ENCODE measurements at places on chromosomes 2 and 18.

- no peak for DNase-seq
Measured at GRCh38 chr2:239978411-239978810, 46.7 kb downstream of the NDUFA10 start.

DNA sequence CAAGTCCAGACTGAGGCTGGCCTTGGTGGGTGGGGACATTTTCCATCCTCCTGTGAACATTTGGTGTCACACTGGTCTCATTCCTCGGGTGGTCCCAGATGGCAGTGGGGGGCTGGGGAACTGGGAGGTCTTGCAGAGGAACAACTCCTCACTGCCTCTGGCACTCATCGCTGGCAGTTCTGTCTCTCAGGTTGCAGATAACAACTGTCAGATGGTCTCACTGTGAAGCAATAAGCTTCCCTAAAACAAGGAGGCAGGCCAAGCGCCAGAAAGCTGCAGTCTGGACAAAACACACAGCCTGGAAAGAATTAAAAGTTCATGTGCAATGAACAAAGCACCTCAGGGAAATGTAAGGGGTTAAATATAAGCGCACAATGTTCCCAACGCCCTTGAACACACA, 78.1 kb downstream of the IRS1 start:
- DNase-seq = no peak

DNA sequence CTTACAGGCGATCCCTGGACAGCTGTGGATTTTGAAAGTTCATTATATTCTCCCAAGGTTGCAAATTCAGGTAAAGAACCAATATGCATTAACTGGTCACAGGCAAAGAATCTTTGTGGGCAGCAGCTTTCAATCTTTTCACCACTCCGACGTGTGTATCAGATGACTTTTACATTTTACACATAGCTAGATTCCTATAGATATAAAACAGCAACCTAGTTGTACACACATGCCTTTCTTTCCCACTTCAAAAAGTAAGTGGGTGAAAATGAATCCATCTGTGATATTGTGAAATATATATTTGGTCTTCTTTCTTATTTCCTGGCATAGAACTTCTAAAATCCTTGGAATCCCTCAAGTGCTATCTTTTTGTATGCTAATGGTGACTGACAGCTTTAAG, 72.5 kb downstream of the SCG2 start:
- DNase-seq = no peak

GRCh38 chr18:44986933-44987332, 306.2 kb downstream of the SETBP1 start:
- DNase-seq = no peak

GRCh38 chr2:86752934-86753333, 32.8 kb downstream of the RMND5A start:
- DNase-seq = no peak

DNA sequence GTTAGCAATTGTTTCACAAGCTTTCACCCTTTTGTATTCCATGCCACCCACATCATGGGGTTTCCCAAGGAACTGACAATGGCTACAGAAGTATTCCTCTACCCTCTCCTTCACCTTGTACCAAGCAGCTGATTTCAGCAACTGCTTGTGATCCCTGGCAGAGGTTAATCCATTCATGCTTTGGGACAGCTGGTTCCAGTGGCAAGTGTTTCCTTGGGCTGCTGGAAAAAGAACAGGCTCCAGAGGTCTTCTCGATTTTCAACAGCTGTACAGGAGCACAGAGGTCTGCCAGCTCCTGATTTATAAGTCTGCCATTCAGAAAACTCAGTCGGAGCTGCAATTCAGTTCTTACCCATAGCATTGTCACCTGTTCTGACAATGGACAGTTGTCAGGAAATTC, 239.2 kb upstream of the CWC22 start:
- DNase-seq = no peak

DNA sequence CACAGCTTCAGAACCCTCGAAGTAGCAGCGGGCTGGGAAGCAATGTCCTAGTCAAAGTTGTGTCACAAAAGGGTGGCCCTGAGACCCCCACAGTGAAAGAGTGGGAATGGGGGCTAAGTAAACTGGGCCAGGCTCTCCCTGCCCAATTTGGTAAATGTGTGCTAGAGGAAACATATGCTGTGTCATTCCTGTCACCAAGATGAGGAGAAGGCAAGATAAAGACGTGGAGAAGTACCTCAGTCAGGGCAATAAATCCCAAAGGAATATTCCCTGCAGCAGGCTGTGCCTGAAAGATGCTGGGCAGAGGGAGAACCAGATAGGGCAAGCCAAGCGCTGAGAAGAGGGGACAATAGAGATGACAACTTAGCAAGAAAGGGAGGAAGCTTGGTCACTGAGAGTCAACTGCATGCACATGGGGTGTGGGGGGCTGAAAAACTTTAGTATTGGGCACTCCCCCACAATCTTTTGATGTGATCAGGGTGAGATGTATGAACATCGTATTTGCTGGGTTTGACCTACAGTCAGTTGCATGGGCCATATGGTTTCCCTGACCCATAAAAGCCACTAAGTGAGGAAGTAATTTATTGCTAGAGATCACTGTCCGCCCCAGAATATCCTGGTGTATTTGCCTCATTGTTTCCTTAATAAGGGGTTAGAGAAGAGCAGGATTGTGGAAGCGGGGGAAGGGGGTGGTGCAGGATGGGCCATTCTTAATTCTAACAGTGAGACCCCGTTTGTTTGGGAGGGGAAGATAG, 49.9 kb upstream of the CXCR4 start:
- DNase-seq = no peak

DNA sequence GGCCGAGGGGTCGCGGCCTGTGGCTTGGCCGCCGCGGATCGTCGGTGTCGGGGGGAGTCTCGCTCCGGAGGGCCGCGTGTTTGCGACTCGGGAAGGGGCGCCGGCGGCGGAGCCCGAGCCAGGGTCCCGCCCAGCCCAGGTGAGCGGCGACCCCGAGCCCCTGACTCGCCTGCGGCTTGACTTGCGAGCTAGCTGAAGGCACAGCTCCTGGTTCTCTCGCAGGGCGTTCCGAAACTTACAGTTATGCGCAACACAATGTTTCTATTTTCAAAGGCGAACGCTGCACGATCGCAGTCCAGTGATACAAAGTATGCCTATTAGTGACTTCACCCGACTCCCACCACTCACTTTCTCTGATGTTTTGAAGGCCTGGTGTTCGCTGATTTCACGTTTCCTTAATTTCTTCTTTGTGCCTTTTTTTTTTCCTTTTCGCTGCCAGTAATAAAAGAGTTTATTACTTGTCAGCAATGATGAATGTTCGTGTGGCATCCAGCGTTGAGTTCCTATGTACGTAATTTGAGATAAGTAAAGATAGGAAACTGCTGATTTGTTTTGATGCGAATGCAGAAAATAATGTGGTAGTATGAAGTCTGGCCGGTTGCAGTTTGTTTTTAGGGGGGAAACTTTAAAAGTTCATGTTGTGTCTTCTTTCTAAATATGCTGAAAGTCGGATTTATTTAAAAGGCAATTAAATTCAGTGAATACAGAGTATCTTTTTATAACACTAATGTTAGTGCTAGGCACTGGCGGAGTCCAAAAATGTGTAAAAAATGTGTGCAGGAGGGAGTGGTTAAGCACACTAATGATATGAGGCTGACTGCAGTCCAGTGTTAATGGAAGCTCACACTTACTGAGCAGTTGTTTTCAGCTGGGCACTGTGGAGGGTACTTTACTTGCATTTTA, 706 bp downstream of the UBXN2A start:
- DNase-seq = peak; percentile 48

- no peak for DNase-seq
Measured at GRCh38 chr18:59562751-59563150, 134.5 kb downstream of the CCBE1 start.

DNA sequence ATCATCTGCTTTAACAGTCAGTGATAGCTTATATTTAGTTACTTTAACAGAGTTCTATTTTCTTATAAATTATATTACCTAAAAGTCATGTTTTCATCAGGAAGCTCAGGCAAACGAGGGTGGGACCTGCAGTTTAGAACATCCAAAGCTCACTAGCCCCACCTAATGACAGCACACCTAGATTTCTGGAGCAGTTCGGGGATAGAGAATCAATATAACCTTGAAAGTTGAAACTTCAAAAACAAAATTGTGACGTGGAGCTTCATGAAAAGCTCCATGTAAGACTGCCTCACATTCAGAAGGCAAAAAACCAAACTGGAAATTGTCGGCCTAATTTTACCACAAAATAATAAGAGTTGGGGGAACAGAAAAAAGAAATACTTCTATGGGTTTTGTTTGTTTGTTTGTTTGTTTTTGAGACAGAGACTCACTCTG, 185.9 kb upstream of the CCDC150 start:
- no peak for DNase-seq

GRCh38 chr2:27245626-27246025, 17.2 kb downstream of the SLC30A3 start:
- no peak for DNase-seq

DNA sequence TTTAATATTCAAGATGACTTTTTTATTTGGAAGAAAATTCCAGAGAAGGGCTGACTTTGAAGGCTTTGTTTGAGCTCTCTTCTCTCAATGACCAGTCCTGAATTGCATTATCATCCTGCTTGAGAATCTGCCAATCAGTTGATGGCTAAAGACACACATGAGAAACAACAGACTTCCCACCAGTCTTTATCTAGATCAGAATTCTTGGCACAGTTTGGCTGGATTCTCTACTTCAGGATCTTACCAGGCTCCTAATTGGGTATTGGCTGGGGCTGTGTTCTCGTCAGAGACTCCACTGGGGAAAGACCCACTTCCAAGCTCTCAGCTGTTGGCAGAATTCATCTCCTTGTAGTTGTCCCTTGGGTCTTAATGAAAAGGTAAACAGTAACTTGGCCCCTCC, 86.0 kb downstream of the WDSUB1 start:
- no peak for DNase-seq

DNA sequence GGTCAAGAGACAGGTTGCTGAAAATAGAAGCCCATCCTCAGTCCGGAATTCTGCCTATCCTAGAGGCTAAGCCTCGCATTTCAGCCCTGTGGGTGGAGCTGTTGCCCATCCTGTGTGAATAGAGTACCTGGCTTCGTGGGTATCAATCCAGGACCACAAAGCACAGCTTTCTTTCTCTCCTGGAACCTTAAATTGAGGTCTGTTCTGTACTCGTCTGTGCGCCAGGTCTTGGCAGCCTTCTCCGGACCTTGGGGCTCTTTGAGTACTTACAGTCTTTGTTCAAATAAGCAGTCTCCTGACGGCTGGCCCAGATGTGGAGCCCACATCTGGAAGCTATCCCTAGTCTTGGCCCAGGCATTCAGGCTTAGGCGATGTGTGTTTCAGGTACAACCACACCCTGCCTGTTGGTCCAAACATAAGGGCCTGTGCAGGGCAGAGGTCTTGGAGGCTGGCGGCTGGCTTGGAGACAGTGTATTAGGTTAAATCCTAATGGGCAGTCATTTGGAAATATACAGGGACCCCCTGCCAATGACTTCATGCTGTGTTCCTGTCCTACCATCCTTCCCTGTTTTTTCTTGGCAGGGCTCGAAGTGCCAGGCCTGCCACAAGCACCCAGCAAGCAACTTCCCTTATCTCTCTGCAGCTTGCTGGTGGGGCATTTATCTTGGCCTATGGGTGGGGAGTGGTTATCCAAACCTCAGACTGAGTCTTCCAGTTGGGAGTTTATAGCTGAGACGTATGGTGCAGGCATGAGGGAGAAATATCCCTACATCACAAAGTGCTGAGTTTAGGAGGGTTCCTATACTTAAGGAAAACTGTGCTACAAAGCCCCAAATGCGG, 294.1 kb downstream of the BCL2 start:
- DNase-seq = no peak

DNA sequence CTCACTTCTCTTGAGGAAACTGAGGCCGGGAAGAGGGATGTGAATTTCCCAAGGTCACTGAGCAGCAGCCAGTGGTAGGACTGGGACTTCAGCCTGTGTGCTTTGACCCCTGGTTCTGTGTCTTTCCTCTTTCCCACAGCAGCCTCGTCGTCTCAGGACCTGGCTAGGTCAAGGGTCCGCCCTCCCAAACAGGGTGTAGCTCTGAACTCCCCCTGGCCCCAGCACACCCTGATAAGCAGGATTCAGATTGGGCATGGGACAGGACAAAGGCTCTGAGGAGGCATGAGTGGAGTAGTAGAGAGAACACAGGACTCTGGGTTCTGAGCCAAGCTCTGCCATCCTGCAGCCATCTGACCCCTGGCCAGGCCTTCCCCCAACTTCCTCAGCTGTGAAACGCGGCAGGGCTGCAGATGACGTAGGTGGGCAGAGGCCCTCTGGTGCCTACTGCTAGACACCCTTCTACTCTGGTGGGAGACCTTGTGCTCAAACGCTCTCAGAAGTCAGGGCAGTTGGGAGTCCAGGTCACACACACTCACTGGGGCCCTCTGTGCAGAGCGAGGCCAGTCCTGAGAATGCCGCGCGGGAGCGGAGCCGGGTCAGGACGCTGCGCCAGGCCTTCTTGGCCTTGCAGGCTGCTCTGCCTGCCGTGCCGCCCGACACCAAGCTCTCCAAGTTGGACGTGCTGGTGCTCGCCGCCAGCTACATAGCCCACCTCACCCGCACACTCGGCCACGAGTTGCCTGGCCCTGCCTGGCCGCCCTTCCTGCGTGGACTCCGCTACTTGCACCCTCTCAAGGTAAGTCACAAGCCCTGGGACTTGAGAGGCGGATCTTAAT, 984 bp downstream of the TCF23 start:
- no peak for DNase-seq

DNA sequence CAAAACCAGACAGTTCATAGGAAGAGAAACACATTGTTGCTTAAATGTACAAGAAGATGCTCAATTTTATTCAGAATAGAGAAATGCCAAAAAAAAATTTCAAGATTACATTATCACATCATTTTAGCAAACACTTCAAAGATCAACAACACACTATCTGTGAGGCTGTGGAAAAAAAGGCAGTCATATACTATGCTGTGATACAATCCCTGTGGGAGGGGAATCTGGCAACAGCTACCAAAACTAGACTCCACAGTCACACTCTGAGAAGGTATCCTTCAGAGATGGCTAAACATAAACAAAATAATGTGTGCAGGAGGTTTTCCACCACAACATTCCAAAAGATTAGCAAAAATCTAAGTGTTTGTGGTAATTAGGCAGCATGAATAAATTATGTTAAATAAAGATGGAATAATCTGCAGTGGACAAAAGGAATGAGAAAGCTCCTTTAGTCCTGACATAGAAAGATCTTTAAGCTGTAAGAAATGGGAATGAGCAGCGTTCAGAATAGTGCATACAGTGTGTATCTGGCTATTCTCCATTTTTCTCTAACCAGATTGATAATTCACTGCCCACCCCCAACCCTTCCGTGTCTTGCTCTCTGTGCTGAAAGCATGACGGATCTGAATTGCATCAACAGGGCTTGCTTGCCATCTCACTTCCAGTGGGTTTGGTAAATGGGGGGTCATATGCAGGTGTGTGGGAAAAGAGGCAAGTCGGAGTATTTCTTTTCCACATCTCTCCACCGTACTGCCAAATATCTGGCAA, 329.6 kb downstream of the MBD2 start:
- no peak for DNase-seq

DNA sequence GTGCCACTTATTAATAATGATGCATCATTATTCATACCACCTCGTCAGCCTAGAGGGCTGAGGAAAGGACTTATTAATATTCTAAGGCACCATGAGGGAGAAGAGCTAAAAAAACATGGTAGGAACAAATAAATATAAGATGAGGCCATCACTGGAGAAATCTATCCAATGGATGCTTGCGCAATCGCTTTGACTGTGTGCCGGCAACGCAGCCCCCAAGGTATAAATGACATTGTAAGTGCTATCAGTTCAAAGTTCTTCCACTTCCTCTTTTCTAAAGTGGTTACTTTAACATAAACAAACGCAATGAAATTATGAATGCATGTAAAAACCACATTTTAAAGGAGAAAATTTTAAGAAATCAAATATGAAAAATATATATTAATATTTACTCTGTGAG, 164.6 kb downstream of the EIPR1 start:
- no peak for DNase-seq

GRCh38 chr2:96156011-96156820, 11.0 kb upstream of the DUSP2 start:
- DNase-seq = no peak

Measured in hypothalamus (tissue), 51 donors.